Activated effector memory CD4-positive, alpha-beta T cell treated with Interleukin-2 at 50 U/mL for 16 hours (primary cell): ENCODE measurements at places on chromosomes 5 and 9.

DNA sequence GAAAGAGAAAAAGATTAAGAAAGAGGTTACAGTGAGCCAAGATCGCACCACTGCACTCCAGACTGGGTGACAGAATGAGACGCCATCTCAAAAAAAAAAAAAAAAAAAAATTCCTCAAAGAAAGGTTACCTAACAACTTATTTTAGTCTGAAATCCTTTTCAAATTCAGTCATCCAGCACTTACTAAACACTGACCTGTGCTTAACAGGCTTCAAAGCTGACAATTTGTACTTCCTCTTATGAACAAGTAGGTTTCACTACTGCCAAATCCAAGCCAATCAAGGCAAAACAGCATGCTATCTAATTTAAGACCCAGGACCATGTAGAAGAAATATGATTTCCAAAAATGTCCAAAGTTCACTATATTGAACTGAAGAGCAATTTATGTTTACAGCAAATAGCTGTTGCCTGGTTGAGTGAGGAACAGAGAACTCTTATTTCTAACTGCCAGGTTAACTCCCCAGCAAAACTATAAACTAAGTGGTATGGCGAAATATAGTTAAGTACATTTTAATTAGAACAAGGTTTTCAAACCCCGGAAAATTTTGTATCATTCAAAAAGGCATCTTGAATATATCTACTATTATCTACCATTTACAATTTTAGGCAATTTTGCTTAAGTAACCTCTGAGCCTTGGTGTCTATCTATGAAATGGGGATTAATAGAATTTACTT is 13.4 kb downstream of the PWWP2A start:
- DNase-seq: no peak

DNA sequence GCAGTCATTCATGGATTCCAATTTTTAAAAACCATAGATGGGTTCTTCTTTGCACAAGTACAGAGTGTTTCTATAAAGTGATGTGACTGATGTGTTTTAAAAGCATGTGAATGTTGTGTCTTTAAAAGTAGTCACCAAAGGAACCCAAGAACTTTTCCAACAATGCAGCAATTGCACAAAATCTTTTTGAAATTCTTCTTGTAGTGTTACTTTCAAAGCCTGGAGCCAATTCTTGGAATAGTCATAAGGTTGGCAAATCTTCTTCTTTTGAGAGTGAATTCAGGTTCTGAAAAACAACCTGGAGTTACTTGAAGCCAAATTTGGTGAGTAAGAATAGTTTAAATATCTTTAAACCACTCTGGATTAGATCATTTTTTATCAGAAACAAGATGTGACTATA is 10.5 kb downstream of the GRAMD2B start:
- DNase-seq: no peak

GRCh38 chr5:132265336-132266030 is 8.0 kb downstream of the PDLIM4 start:
- DNase-seq: no peak

GRCh38 chr5:174454890-174455289 is 269.5 kb upstream of the MSX2 start:
- no peak for DNase-seq

- no peak for DNase-seq
Observed at GRCh38 chr9:69577123-69577522, 95.0 kb downstream of the APBA1 start.

- no peak for DNase-seq
Observed at GRCh38 chr5:113425909-113426308, 8.9 kb downstream of the TSSK1B start.

DNA sequence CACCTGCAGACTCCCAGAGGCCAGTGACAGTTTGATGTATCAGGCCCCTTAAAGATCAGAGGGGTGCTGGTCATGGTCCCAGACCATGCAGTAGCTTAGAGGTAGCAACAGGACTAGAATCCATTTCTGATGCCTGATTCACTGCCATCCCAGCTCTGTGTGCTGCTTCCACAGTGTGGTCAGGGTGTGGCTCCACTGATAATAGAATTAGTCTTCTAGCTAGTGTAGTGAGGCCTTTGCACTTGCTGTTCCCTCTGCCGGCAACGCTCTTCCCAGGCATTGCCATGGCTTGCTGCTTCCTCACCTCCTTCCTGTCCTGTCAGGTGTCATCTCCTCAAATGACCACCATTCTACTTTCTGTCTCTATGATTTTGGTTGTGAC is 15.8 kb downstream of the PPARGC1B start:
- DNase-seq: no peak

GRCh38 chr5:163649514-163649913 is 144.1 kb downstream of the MAT2B start:
- DNase-seq: no peak

DNA sequence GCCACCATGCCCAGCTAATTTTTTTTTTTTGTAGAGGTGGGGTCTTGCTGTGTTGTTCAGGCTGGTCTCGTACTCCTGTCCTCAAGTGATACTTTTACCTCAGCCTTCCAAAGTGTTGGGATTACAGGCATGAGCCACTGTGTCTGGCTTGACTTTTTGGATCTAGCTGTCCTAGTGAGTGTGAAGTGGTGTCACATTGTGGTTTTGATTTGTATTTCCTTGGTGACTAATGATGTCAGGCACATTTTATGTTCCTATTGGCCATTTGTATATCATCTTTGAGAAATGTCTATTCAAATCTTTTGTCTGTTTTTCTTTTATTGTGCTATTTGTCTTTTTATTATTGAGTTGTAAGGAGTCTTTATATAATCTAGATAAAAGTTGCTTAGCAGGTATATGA is 53.5 kb upstream of the MCCC2 start:
- no peak for DNase-seq

DNA sequence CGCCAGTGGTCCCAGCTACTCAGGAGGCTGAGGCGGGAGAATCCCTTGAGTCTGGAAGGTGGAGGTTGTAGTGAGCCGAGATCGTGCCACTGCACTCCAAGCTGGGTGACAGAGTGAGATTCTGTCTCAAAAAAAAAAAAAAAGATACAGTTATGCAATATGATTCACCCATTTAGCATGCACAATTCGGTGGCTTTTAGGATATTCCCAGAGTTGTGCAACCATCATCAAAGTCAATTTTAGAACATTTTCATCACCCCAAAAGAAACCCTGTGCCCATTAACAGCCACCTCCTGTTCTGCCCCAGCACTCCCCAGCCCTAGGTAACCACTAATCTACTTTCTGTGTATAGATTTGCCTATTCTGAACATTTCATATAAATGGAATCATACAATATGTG is 4.3 kb upstream of the DHFR start:
- DNase-seq: no peak

DNA sequence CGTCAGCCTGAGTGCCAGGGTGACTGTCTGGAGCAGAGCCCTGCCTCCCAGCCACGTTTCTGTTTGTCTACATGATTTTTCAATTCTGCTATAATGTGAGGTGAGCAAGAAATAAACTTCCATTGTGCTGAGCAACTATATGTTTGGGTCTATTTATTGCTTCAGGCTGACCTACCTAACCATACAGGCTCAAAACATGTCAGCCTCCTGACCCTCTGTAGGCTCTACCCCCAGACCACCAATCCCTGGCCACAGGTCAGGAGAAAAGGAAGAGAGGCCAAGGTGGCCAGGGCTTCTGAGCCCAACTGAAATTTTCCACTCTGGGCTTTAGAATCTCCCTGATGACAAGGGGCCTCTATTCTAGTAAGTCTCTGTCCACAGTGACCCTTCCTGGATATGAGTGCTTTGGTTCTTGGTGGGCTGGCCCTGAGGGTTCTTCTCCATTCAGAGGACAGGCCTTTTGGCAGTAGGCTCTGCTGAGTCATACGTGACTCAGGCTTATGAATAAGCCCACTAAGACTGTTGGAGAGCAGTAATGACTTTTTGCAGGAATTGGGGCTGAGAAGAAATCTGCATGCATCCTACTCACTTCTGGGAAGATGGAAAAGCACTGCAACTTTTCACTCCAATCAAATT is 117.2 kb upstream of the TBCA start:
- no peak for DNase-seq

- no peak for DNase-seq
Observed at GRCh38 chr5:97508864-97509263, 325.8 kb upstream of the RIOK2 start.

- no peak for DNase-seq
Observed at GRCh38 chr9:121138973-121139372, 62.7 kb downstream of the RAB14 start.

GRCh38 chr9:4939118-4939561 is 45.9 kb upstream of the JAK2 start:
- DNase-seq: no peak

GRCh38 chr9:80556631-80557030 is 984.9 kb downstream of the TLE4 start:
- no peak for DNase-seq

DNA sequence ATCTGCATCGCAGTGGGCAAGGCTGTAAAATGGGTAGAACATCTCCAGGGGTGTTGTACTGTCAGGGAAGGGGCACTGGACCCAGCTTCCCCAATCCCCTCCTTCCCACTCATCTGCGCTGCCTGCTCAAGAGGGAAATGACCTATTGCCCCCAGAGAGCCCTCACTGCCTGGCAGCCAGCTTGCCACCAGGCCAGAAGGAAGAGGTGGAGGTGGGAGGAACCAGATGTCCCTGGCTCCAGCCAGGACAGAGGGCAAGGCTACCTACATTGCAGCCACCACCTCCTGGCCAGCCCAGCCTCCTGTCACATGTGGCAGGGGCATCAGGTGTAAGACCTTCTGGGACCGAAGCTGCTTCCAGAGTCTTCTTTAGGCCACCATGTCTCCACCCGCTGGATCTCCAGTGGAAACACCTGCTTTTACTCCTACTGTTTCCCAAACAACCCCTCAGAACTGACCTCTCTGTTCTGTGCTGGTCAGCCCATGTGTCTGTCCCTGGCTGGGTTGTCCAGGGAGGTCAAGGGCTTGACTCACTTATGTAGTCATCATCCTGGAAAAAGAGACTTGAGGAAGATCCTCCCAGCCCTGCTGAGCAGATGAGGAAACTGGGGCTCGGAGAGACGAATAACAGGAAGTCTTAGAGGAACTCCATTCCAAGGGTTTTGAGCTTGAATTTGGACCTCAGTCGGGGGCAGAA is 42.3 kb downstream of the JADE2 start:
- no peak for DNase-seq
